Ovary (tissue), 10 donors: ENCODE measurements at places on chromosomes 16 and 17. TPM values are rescaled to one million over a fixed set of nuclear protein-coding genes. Genes with fewer than 3 reads are reported as not detected.

Gene CDH8
- total RNA-seq, result 1.5 TPM

Gene LGALS9B
- not detected for total RNA-seq

Gene SMTNL2
- total RNA-seq, result 24.3 TPM

Gene GJD3
- 0.66 TPM for total RNA-seq

Gene C16orf86
- total RNA-seq, result 3.8 TPM

Gene SEPTIN12
- total RNA-seq, result not detected

Gene CA7
- total RNA-seq, result not detected

Gene DPEP1
- total RNA-seq, result 2.3 TPM

Gene EEF2KMT
- total RNA-seq, result 9.4 TPM

Gene CLEC16A
- total RNA-seq, result 14.5 TPM

Gene AURKB
- total RNA-seq, result 1.7 TPM

Gene EFCAB13
- 9.4 TPM for total RNA-seq

Gene KRT222
- total RNA-seq, result 0.51 TPM

Gene NGFR
- total RNA-seq, result 1.4 TPM

Gene PSME3
- total RNA-seq, result 59.1 TPM

Gene DPEP3
- total RNA-seq, result 0.23 TPM

Gene OTOA
- total RNA-seq, result not detected

Gene METTL22
- total RNA-seq, result 21.6 TPM

Gene SPECC1
- total RNA-seq, result 68.7 TPM

Gene CD19
- 0.71 TPM for total RNA-seq

Gene CHST5
- 0.80 TPM for total RNA-seq

Gene TBC1D26
- total RNA-seq, result 0.38 TPM

Gene C1QL1
- total RNA-seq, result 0.20 TPM

Gene TP53TG3F
- total RNA-seq, result not detected

Gene LGALS9
- total RNA-seq, result 38.3 TPM

Gene ASGR1
- 1.0 TPM for total RNA-seq

Gene TAT
- total RNA-seq, result 0.34 TPM

Gene TP53TG3B
- total RNA-seq, result not detected

Gene GCGR
- not detected for total RNA-seq

Gene AOC2
- total RNA-seq, result 1.2 TPM

Gene PRSS21
- total RNA-seq, result not detected

Gene PLXDC1
- total RNA-seq, result 49.7 TPM

Gene TBC1D28
- total RNA-seq, result not detected

Gene TMEM238L
- not detected for total RNA-seq

Gene SPIRE2
- total RNA-seq, result 28.7 TPM

Gene SUMO2
- 504 TPM for total RNA-seq

Gene CAMKK1
- total RNA-seq, result 15.1 TPM

Gene TSPAN10
- 2.3 TPM for total RNA-seq

Gene C1QTNF8
- total RNA-seq, result not detected

Gene CDH15
- total RNA-seq, result 0.40 TPM

Gene KRTAP9-8
- total RNA-seq, result not detected

Gene NATD1
- total RNA-seq, result 5.2 TPM
